ENCODE measurements at places on chromosomes 16 and 17.

GRCh38 chr16:35305476-35305875, 1846.1 kb downstream of the TP53TG3F start:
- DNase-seq, result no peak

GRCh38 chr17:80827646-80828643, 163.7 kb upstream of the CHMP6 start:
- DNase-seq, result peak; percentile 85

- DNase-seq, result no peak
Measured at GRCh38 chr16:64352246-64352645, 769.6 kb downstream of the CDH11 start.

GRCh38 chr17:18143044-18143936, 34.7 kb downstream of the MYO15A start:
- DNase-seq, result peak; percentile 3

DNA sequence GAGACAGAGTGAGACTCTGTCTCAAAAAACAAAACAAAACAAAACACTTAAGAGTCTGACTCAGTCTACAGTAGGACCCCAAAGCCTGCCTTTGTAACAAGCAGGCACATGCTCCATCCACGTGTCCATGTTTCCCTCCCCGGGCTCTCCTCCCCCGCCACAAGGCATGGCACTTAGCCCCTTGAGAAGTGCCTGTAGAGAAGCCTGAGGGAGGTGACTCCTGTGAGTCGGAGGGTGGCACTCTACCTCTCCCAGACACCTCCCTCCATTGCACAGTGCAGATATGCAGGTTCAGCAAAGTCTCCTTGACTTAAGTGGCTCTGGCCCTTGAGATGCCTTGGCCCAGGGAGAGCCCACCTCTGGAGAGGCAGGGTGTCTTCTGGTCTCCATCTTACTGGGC, 6.8 kb downstream of the FHOD1 start:
- DNase-seq, result no peak

- DNase-seq, result no peak
Measured at GRCh38 chr17:17924857-17925250, 47.3 kb downstream of the TOM1L2 start.

GRCh38 chr17:42346481-42346880, 41.8 kb downstream of the STAT3 start:
- DNase-seq, result no peak

- no peak for DNase-seq
Measured at GRCh38 chr17:65334406-65334805, 197.2 kb downstream of the RGS9 start.

- DNase-seq, result no peak
Measured at GRCh38 chr16:60110531-60110930, 1376.4 kb upstream of the GOT2 start.

DNA sequence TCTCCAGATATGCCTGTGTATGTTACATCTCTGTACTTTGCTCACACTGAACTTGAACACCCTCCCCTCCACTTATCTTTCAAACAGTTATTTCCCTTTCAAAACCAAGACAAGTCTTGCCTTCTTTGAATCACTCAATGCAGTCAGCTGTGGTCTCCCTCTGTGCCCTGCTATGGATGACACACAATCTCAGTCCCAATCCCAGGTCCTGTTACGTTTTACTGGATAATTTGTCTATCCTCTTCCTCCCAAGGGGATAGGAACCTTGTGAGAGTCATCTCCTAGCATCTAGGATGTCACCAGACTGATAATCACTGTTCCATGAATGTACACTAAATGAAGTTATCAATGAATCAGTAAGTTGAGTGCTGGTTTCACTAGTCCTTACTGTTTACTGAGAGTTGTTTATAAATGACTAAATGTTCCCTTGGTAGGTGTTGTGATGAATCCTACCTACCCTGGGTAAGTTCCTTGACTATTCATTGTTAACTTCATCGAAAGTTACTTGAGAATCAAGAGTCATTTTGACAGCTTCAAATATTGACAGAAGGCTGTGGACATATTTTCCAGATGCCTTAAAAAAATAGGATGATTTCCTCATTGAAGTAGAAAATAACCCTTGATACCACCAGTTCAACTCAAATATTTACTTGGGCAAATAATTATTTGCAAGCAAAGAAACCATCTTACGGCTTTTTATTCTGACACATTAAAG, 244.9 kb downstream of the PRKCA start:
- no peak for DNase-seq

DNA sequence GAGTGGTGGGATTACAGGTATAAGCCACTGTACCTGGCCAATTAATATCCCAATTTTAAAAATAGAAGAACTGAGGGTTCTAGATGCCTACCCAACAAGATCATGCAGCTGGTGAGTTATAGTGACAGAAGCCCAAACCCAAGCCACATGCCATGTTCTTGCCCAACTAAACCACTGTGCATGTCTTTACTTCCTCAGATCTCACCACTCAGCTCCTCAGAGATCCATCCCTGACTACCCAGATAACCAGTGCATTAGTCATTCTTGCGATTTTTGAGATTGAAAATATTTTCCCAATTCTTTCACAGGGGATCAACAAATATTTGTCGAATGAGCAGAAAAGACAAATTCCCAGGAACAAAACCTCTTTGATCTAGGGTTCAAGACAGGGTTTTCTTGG, 303.1 kb downstream of the CBLN1 start:
- no peak for DNase-seq

GRCh38 chr17:81558941-81559806, 7.0 kb upstream of the FAAP100 start:
- no peak for DNase-seq

DNA sequence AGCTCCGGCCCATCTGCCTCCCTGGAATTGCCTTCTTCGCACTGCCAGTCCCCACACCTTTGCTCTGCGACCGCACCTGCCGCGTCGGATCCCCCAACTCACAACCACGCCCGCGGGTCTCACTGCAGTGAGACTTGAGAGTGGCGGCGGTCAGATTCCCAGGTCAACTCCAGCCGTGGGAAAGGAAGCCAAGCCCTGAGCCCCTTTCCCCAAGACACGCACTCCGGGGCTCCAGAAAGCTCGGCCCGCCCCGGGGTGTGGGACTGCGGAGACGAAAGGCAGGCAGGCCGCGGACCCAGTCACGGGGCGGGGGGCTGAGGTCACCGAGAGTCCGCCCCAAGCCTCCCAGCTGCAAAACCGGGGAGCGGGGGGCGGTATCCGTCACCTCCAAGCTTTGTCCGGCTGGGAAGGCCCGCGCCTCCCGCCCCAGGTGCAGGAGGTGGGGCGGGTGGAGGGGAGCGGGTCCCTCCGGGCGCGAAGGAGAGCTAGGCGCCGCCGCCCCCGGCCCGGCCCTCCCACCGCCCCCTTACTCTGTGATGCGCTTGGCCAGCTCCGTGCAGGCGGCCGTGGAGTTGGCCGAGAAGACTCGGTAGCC, 615 bp downstream of the PRPSAP1 start:
- peak; percentile 56 for DNase-seq

GRCh38 chr17:70099294-70099693, 24.3 kb downstream of the KCNJ16 start:
- no peak for DNase-seq

GRCh38 chr17:82315703-82316358, 1.6 kb downstream of the CD7 start:
- no peak for DNase-seq

GRCh38 chr16:78577630-78578029, 478.2 kb downstream of the WWOX start:
- DNase-seq, result no peak

GRCh38 chr17:41547378-41547841, 19.3 kb upstream of the KRT19 start:
- peak; percentile 34 for DNase-seq

- no peak for DNase-seq
Measured at GRCh38 chr17:416293-417206, 63.9 kb upstream of the RPH3AL start.

GRCh38 chr16:65116818-65117430, 4.9 kb downstream of the CDH11 start:
- DNase-seq, result no peak

GRCh38 chr17:41695954-41696757, 7.5 kb downstream of the EIF1 start:
- peak; percentile 77 for DNase-seq

DNA sequence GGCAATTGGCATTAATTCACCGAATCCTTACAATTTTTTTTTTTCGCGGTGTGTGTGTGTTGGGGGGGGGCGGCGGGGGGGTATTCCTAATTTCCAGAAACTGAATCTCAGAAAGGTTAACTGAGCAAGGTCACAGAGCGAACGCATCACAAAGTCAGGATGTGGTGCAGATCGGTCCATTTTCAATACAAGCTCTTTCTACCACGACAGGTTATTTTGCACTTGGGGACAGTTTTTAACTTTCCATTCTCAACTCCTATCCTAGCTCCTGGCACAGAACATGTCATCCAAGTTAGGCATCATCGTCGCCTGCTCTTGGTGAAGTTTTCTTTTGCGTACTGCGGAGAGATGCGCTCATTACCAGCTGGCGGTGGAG, 15.4 kb upstream of the ERN1 start:
- no peak for DNase-seq

DNA sequence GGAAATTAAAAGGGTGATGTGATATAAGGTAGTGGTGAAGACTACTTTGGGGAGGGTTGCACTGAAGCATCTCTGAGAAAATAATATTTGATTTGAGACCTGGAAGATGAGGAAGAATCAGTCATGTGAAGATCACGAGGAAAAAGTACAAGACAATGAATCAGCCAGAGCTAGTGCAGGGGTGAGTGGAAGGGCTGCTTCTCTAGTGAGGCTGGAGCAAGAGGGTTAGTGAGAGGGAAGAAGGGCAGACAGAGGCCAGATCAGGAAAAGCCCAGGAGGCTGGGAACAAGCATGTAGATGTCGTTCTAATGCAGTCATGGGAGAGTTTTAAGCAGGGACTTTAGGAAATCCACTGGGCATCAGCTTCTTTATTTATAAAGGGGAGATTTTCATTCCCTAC, 504.2 kb upstream of the SALL1 start:
- DNase-seq, result no peak

DNA sequence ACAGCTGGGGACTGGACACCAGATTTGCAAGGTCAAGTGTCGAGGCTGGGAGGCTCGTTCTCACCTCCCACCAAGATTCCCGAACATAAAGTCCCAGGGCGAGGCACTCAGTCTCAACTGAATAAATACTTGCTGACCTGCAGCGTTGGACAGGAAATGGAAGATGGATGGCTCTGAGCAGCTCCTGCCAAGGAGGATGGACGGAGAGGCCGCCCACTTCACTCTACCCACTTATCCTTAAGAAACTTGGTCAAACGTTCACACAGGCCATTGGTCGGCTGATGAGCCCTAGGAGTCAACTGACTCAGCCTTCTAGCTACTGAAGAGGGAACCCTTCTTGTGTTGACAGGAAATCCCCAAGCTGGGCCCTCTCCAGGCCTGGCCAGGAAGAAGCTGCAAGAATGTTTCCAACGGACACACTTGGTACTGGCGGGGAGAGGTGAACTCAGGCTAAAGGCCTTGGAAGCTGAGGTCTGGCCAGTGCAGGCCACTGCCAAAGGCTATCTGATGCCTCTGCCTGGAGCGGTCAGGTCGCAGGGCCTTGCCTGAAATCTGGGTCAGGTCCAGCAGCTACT, 50.0 kb downstream of the VAC14 start:
- no peak for DNase-seq

- DNase-seq, result no peak
Measured at GRCh38 chr17:32523017-32523680, 36.4 kb downstream of the CDK5R1 start.

- DNase-seq, result no peak
Measured at GRCh38 chr16:74573622-74574021, 33.3 kb downstream of the GLG1 start.

- no peak for DNase-seq
Measured at GRCh38 chr17:38898812-38899348, 26.5 kb upstream of the LASP1NB start.

GRCh38 chr17:59804901-59805465, 87.8 kb downstream of the TUBD1 start:
- no peak for DNase-seq

- peak; percentile 9 for DNase-seq
Measured at GRCh38 chr17:50816771-50817751, 18.3 kb upstream of the WFIKKN2 start.

DNA sequence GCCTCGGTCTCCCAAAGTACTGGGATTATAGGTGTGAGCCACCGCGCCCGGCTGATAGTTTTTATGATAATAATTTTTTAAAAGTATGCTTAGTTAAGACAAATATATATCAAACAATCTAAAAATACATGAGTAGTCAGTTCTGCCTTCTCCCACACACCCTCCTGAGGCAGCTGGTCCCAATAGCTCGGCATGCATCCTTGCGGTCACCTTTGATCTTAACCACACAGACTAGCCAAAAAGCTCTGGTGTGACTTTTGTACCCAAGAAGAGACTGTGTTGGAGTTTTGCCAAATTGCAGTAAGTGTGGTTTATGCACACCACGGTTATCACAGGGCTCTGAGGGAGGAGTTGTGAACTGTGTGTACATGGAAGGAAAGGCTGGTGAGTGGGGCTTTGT, 25.6 kb downstream of the ATP6V0A1 start:
- DNase-seq, result no peak

All from NCI-H1417 (cell line).